ENCODE measurements at places on chromosomes 13 and 19.

DNA sequence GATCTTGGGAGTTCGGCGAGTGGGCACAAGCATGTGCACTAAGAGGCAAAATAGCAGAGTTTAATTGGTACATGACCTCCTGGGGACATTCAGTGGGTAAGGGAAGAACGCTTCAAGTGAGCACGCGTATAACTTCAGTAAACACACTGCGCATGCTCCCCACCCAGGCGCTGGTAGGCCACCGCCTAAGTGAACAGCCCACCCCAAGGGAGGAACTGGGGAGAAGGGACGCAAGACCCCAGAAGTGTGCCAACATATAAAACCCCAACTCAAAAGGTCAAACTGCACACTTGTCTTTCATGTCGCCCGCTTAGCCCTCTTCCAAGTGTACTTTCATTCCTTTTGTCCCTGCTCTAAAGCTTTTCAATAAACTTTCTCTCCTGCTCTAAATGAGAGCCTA lies 10.5 kb upstream of the NTN5 start:
- no peak for DNase-seq

GRCh38 chr13:67554746-67555452 lies 324.8 kb upstream of the PCDH9 start:
- no peak for DNase-seq

- DNase-seq: peak; percentile 81
Observed at GRCh38 chr13:97124915-97125809, 97.0 kb upstream of the MBNL2 start.

GRCh38 chr13:98504029-98504351 lies 72.9 kb downstream of the STK24 start:
- DNase-seq: no peak

DNA sequence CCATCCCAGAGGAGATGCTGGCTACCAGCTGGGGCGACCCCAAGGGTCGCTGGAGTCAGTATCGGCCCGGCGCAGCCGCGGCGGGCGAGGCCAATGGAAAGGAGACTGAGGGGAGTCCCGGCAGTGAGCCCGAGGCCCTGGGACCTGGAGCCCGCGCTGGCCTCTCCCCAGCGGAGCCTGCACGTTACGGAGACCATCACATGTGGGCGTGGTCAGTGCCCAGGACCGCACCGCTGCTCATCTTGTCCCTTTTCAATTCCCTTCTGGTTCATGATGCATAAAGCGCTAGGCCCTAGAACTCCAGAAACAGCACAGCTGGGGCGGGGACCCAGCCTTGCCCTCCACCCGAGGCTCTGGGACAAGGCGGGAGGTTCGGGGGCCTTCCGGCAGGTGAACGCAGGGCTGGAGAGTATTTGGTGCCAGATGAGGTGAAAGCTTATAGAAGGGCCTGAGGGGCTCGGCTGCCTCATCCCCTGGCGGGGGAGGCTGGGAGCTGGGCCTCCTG lies 8.0 kb downstream of the C19orf25 start:
- no peak for DNase-seq

- no peak for DNase-seq
Observed at GRCh38 chr13:31133621-31134020, 28.1 kb downstream of the HSPH1 start.

DNA sequence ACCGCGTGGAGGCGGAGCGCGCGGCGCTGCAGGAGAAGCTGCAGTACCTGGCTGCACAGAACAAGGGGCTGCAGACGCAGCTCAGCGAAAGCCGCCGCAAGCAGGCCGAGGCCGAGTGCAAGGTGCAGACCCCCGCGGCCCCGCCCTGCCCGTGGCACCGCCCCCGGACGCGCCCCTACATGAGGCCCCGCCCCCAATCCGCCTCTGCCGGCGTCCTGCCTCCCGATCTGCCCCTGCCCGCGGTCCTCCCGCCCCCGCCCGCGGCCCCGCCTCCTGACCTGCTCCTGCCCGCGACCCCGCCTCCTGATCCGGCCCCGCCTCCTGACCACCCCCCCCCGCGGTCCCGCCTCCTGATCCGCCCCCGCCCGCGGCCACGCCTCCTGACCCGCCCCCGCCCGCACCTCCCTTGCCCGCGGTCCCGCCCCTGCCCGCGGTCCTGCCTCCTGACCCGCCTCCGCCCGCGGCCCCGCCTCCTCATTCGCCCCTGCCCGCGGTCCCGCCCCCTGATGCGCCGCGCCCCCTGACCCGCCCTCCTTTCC lies 11.7 kb downstream of the PRR36 start:
- DNase-seq: no peak

- DNase-seq: no peak
Observed at GRCh38 chr19:42313096-42313839, at the start of gene TMEM145. Gene TMEM145 (plus strand): TSS chr19:42313309. CDS start chr19:42313377, 68 bp downstream.

All from keratinocyte (primary cell).